ENCODE measurements at places on chromosomes 16 and 17.

DNA sequence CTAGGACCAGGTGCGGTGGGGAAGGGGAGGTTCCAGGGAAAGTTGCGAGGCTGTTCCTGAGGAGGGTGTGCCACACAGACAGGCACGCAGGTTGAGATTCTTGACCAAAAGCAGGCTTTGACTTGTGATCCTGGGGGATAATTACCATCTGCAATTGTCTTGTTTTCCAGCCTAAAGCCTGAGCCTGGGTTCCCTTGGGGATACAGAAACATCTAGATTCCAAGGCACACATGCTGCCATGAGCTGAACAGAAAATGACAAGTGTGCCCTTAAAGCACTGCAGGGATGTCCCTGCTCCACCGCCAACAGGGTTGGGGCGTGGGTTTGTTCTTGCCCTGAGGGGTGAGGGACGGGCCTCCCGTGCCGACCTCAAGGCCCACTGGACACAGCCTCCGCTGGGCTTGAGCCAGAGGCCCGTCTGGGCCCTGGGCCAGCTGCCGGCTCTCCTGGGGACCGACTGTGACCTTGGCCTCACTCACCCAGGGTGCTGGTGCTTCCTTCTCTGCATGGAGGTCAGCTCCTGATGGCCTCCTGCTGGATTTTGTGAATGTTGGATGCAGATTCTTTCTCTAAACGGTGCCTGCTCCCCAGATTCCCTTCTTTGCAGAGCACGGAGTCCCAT is 14.0 kb downstream of the CA5A start:
- no peak for DNase-seq

DNA sequence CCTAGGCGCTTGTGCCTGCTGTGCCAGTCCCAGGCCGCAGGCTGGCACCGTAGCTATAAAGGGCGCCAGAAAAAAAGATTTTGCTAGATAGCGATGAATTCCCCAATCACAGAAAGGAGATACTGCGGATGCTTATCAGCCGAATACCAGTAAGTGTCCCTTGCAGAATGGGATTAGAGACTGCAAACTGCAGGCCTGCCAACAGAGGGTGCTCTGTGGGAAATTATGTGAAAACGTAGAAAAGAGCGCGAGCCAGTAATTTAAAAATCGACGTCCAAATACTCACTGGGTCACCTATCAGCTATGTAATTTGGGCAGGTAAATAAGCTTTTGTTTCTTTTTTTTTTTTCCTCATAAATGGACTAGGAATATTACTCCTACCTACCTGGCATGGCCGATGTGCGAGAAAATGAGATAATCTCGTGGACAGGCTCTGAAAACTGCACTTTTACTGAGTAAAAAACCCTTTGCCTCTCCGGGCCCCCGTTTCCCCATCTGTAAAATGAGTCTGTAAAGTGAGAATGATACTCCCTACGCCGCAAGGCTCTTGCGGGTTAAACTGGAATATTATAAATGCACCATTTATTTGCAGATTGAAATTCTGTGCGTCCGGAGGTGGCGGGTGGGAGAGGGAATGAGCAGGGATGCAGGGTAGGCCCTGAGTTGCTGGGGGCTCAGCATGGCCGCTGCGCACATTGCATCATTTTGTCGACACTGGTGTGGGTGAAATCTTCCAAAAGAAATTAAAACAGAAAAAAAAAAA is 1.2 kb upstream of the COG1 start:
- peak; percentile 50 for DNase-seq

DNA sequence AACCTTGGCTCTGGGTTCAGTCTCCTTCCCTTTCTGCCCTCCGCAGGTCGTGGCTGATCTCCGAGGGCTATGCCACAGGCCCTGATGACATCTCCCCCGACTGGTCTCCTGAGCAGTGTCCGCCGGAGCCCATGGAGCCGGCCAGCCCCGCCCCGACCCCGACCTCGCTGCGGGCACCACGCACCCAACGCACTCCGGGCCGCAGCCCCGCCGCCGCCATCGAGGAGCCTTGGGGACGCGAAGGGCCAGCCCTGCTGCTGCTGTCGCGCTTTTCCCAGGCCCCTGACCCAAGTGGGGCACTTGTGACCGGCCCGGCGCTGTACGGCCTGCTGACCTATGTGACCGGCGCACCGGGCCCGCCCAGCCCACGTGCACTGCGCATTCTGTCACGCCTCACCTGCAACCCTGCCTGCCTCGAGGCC is 5.1 kb downstream of the ARMC5 start:
- no peak for DNase-seq

- no peak for DNase-seq
Measured at GRCh38 chr17:66727634-66728570, 107.0 kb upstream of the CACNG5 start.

DNA sequence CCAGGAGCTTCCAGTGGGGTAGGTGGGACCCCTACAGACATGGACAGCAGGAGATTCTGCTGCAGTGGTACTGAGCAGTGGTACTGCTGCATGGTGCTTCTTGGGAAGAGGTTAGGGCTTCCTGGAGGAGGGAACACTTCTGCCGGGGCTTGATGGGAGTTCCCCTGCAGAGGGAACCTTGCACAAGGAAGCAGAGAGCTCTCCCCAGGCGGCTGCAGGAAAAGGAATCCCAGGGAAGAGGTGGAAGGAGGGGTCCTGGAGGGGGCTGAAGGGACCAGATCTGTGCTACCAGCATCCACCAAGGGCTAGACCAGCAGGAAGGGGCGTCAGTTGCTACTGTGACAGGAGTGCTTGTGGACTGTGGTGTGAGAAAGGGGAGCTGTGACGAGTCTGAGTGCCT is 10.6 kb downstream of the RIPOR1 start:
- no peak for DNase-seq

- no peak for DNase-seq
Measured at GRCh38 chr16:57392694-57393093, 11.9 kb upstream of the CCL17 start.

- no peak for DNase-seq
Measured at GRCh38 chr16:70255574-70255973, 3.8 kb upstream of the EXOSC6 start.
